Activated CD8-positive, alpha-beta T cell treated with anti-CD3 and anti-CD28 coated beads, Interleukin-2, amount 10 ng/mL, durations not matched to agents 7 days and 5 days (primary cell): ENCODE measurements at places on chromosomes 1 and 21. TPM values are rescaled to one million over a fixed set of nuclear protein-coding genes. Genes with fewer than 3 reads are reported as not detected.

Gene RHD
- total RNA-seq, result not detected

Gene NEXN
- total RNA-seq, result 3.3 TPM

Gene CACHD1
- total RNA-seq, result 0.55 TPM

Gene OLFML2B
- not detected for total RNA-seq

Gene OXCT2
- 0.47 TPM for total RNA-seq

Gene KLHDC9
- 0.61 TPM for total RNA-seq

Gene LCE2C
- total RNA-seq, result not detected

DNA sequence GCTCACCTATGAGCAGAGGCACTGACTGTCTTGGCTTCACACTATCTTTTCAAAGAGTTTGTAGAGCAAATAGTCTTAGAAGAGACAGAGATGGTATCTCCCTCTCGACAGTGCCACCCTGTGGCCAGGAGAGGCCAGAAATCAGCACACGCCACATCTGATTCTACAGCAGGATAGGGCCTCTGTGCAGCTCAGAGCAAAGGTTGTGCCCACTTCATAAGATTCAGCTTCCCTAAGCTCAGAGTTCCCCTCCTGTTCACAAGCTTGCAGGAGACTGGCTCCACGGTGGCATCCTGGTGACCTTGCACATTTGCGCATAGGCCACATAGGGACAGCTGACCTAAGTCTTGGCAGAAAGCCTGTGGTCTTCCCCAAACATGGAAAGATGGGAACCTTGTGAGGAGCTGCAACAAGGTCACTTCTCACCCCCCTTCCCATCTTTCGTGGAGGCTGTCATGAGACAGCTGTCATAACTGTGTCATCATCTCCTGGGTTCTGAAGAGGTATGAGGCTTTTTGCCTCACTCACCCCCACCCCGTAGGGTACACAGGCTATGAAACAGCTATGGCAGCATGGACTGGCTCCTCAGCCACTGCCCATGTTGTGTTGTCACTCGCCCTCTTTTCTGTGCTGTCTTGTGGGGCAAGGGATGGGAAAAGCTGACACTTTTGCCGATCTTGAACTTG lies 3.0 kb downstream of the ITLN2 start:
- no peaks in the 10 kb centered on the region for H3K36me3 ChIP-seq
- no peak overlapping the region for H3K27ac ChIP-seq
- H3K27me3 ChIP-seq, result no peaks in the 10 kb centered on the region
- no peak overlapping the region for H3K4me3 ChIP-seq
- H3K4me1 ChIP-seq, result peaks cover 22% of the 10 kb centered on the region

DNA sequence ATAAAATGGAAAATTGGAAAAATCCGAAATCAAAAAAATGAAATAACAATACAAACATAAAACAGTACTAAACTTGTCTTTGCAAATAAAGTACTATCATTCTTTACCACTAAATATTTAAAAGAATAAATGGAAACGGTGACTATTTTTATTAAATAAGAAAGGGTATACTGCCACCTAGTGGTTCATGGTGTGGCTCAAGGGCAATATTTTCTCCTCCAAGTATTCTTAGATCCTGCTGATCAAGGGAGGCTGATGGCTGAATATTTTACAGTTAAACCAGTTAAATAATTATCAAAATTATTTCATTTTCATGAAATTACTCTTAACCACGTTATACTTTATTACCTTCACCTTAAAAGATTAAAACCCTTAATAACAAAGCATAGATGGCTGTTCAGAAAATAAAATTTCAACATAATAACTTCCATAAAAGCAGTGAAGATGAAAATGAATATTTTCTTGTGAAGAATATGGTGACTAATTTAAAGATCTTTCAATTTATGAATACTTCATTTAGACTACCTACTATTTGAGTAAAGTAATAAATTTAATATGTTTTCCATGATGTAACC lies 1793.9 kb downstream of the NCAM2 start:
- H3K4me3 ChIP-seq, result no peak overlapping the region
- no peaks in the 10 kb centered on the region for H3K36me3 ChIP-seq
- no peaks in the 10 kb centered on the region for H3K27me3 ChIP-seq
- no peak overlapping the region for H3K27ac ChIP-seq
- H3K4me1 ChIP-seq, result no peaks in the 10 kb centered on the region

- H3K27ac ChIP-seq, result no peak overlapping the region
- H3K4me3 ChIP-seq, result no peak overlapping the region
- peaks cover 18% of the 10 kb centered on the region for H3K4me1 ChIP-seq
- DNase-seq, result no peak
Observed at GRCh38 chr1:93585059-93585966, 96.3 kb downstream of the BCAR3 start.

- no peaks in the 10 kb centered on the region for H3K27me3 ChIP-seq
- peaks cover 19% of the 10 kb centered on the region for H3K4me1 ChIP-seq
- H3K36me3 ChIP-seq, result peaks cover 36% of the 10 kb centered on the region
- H3K27ac ChIP-seq, result peak overlapping the region; percentile 56
- no peak overlapping the region for H3K4me3 ChIP-seq
- no peak for DNase-seq
Observed at GRCh38 chr1:203692565-203693470, 66.2 kb downstream of the ATP2B4 start.

GRCh38 chr1:35334485-35334884 lies 66.0 kb downstream of the ZMYM4 start:
- peaks cover 14% of the 10 kb centered on the region for H3K36me3 ChIP-seq
- no peaks in the 10 kb centered on the region for H3K4me1 ChIP-seq
- no peak overlapping the region for H3K4me3 ChIP-seq
- no peaks in the 10 kb centered on the region for H3K27me3 ChIP-seq

DNA sequence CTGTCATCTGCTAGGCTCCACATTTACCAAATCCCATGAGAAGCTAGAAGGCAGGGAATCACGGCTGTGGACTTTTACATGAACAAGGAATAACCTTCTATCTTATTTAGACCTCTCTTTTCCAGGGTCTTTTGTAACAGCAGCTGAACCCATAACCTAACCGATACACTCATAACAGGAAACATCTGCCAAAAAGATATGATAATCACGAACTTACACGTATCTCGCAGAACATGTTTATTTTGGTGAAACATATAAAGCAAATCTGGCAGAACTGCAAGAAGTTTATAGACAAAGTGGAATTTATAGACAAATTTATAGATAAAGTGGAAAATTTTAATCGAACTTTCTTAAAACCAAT lies 20.4 kb downstream of the TINAGL1 start:
- H3K27me3 ChIP-seq, result peaks cover 19% of the 10 kb centered on the region
- no peak for DNase-seq
- H3K27ac ChIP-seq, result no peak overlapping the region
- H3K4me3 ChIP-seq, result no peak overlapping the region
- no peaks in the 10 kb centered on the region for H3K36me3 ChIP-seq
- H3K4me1 ChIP-seq, result no peaks in the 10 kb centered on the region

DNA sequence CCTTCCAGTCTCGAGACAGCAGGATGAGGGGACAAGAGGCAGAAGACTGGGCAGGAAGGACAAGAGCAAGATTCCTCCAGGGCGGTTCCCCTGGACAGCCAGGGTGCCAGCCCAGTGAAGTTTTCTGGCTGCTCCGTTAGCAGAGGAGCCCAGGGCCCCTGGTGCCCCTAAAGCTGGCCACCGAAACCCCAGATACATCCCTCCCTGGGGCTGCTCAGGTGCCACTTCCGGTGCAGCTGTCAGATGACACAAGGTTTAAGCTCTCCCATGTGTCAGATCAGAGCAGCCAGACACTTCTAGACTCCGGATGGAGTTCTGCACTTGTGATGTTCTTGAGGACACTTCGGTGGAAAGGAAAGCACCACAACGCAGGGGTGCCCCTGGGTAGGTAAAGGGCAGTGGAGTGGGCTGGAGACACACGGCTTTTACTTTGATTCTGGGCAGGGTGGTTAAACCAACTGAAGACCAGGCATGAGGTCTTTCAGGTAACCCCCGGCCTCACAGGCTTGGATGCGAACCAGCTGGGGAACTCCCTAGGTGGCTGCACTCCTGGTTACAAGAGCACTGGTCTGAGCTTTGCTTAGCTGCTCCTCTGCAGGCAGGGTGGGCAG lies 85.7 kb downstream of the ITPKB start:
- peak; percentile 81 for DNase-seq
- peaks cover 22% of the 10 kb centered on the region for H3K36me3 ChIP-seq
- no peaks in the 10 kb centered on the region for H3K27me3 ChIP-seq
- peak overlapping the region; percentile 97 for H3K27ac ChIP-seq
- H3K4me1 ChIP-seq, result peaks cover 8% of the 10 kb centered on the region

GRCh38 chr1:31505911-31506497 lies 70.3 kb upstream of the TINAGL1 start:
- H3K27me3 ChIP-seq, result peaks cover 13% of the 10 kb centered on the region
- H3K36me3 ChIP-seq, result no peaks in the 10 kb centered on the region
- peak; percentile 61 for DNase-seq
- no peak overlapping the region for H3K27ac ChIP-seq
- H3K4me1 ChIP-seq, result peaks cover 23% of the 10 kb centered on the region

DNA sequence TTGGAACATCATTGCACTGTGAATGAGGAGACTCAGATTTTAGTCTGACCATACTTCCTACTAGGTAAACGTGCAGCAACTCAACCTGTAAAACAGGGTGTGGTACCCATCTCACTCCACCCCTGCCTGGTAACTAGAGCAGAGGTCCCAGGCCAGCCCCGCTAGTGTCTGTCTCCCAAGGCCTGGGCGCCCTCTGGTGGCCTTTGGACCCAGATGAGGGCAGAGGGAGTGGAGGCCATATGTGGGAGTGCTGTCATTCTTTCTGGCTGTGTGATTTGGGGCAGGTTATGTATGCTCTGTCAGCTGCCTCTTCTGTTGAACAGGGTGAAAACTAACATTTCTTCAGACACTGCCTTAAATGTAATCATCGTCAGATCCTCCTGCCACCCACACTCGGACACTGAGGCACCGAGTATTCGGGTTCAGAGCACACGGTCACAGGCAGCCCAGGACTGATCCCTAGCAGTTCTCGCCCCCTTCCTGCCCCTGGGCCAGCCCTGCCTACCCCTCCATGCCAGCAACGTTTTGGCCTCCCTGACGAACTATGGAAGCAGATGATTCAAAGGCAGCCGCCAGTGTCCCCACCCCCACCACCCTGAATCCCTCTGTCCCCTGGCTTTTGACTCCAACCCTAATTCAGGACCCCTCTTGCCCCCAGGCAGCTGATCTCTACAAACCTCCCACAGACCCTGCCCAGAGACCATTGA lies 76.0 kb downstream of the CD247 start:
- H3K4me1 ChIP-seq, result peaks cover 94% of the 10 kb centered on the region
- H3K27ac ChIP-seq, result peak overlapping the region; percentile 81
- H3K4me3 ChIP-seq, result no peak overlapping the region
- H3K36me3 ChIP-seq, result peaks cover 82% of the 10 kb centered on the region

DNA sequence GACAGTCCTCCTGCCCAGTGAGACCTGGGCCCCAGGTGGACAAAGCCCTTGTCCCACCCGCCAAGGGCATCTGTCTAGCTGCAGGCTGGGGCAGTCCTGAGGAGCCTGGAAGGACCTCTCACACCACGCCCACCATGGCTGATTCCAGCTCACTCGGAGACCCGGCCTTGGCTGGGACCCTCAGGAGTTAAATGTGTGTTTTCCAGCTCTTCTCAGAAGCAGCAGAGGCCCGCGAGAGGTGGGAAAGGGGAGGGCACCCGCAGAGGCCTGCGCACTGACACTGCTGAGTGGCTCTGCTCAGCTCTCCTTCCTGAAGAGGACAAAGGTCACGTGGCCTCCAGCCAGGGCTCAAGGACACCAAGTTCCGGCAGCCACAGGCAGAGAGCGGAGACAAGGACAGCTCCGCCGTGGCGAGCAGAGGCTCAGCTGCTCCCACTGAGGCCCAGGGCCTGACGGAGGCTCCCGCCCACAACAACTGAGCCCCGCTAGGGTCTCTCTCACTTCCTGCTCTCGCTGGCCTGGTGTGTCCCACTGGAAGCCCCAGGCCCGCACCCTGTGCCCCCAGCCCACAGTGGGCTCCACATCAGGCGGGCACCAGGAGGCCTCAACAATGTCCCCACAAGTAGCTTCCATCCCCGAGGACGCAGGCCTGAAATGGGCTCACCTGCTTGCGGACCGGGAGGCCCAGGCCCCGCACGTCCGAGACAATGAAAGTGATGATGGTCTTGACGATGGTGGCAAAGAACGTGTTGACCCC lies 16.9 kb downstream of the SLC19A1 start:
- H3K36me3 ChIP-seq, result peaks cover 52% of the 10 kb centered on the region
- H3K27me3 ChIP-seq, result no peaks in the 10 kb centered on the region
- no peaks in the 10 kb centered on the region for H3K4me1 ChIP-seq
- no peak for DNase-seq
- H3K4me3 ChIP-seq, result no peak overlapping the region

DNA sequence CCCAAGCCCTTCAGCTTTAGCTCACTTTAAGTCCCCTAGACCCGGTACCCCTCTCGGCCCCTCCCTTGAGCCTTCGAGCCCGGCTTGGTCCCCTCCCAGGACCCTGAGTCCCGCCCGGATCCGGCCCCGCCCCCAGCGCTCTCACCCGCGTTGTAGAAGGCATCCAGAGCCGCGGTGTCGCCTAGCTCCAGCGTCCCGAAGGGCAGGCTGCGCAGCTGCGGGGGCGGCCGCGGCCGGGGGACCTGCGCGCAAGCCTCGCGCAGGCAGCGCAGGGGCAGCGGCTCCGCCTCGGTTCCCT lies 699 bp downstream of the MAP3K6 start:
- peak overlapping the region; percentile 84 for H3K4me3 ChIP-seq
- H3K27ac ChIP-seq, result peak overlapping the region; percentile 84
- no peaks in the 10 kb centered on the region for H3K27me3 ChIP-seq
- peak; percentile 84 for DNase-seq
- peaks cover 55% of the 10 kb centered on the region for H3K4me1 ChIP-seq

GRCh38 chr1:3676581-3677470 lies 24.5 kb downstream of the TP73 start:
- H3K27ac ChIP-seq, result no peak overlapping the region
- H3K4me1 ChIP-seq, result peaks cover 19% of the 10 kb centered on the region
- H3K27me3 ChIP-seq, result peaks cover 10% of the 10 kb centered on the region
- no peaks in the 10 kb centered on the region for H3K36me3 ChIP-seq
- H3K4me3 ChIP-seq, result no peak overlapping the region
- peak; percentile 22 for DNase-seq

DNA sequence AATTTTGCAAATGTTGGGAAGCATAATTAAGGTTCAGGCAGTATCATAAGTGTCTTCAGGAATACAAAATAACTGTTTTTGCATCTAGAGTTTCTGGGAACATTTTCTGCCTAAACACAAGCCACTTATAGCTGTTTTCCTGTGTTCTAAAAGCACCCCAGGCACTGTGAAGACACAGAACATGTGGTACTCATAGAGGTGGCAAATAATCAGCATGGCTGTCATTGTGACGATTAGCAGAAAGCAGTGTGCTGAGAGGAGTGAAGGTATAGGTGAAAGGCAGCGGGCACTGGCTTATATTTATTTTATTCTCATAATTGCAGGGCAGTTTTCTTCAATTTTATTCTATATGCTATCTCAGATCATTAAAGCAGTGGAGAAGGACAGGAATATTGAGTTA lies 119.6 kb downstream of the LRRC53 start:
- H3K27ac ChIP-seq, result no peak overlapping the region
- H3K36me3 ChIP-seq, result no peaks in the 10 kb centered on the region
- no peak overlapping the region for H3K4me3 ChIP-seq
- DNase-seq, result no peak
